ENCODE measurements at places on chromosomes 13 and 19.

DNA sequence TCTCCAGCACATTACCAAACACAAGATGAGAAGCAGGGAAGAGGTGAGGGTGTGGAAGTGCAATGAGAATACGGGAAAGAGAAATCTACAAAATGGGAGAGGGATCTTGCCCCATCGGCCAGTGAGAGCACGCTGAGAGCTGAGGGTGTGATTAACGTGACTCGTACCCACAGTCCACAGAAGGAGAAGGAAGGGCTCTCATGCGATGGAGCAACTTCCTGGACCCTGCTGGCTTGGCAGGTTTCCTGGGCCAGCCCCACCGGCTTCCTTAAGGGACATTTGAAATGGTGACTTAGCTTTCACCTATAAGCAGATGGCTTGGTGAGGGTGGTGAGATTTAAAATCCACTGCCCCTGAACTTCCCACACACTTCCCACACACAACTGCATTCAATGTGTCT, 740.1 kb downstream of the UQCRFS1 start:
- peak; percentile 3 for DNase-seq

DNA sequence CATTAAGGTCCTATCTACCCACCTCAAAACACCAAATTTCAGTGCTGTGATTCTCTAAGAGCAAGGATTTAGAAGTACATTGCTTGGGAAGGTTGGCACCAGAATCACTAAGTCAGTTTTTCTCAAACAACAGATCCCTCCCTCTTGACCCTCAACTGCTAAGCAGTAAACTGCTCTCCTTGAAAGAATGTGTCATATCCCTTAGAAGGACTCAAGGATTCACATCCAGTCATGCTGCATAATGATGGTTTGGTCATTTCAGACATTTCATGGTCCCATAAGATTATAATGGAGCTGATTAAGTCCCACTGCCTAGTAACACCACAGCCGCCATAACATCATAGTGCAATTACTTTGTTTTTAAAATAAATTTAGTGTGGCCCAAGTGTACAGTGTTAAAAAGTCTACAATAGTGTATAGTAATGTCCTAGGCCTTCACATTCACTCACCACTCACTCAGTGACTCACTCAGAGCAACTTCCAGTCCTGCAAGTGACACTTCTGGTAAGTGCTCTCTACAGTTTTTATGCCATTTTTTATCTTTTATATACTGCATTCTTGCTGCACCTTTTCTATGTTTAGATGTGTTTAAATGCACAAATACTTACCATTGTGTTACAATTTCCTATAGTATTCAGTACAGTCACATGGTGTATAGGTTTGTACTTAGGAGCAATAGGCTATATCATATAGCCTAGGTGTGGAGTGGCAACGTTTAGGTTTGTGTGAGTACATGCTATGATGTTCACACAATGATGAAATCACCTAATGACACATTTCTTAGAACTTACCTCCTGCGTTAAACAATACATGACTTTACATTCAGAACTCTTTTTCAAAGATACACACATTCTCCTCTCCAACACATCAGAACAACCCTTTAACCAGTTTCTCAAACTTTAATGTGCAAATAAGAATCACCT, 15.7 kb upstream of the CCDC169 start:
- DNase-seq: peak; percentile 67

- peak; percentile 25 for DNase-seq
These were observed 13.5 kb upstream of the ESD start for GRCh38 chr13:46810440-46810839.

DNA sequence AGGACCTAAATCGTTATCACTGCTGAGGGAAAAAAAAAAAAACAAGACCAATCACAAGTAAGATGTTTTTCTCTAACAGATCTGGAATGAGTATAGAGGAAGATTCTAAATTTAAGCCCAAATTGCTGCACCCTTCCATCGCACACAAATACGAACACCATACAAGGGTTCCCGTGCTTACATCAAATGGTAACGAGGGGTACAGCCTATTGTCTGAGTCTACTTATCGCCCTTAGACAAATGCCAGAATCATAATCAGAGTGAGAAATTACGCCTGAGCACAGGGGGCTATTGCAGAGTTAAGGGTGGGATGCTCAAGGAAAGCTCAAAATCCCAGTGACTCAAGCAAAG, 603 bp downstream of the ZC3H13 start:
- no peak for DNase-seq

DNA sequence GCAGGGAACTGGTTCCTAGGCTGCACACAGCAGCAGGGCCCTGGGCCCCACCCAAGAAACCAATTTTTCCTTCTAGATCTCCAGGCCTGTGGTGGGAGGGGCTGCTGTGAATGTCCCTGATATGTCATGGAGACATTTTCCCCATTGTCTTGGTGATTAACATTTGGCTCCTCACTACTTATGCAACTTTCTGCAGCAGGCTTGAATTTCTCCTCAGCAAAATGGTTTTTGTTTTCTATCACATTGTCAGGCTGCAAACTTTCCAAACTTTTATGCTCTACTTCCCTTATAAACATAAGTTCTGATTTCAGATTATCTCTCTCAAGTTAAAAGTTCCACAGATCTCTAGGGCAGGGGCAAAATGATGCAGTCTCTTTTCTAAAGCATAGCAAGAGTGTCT, 310.2 kb upstream of the PCDH20 start:
- DNase-seq: no peak

- no peak for DNase-seq
These were observed 23.2 kb downstream of the STOML3 start for GRCh38 chr13:38967446-38967845.

DNA sequence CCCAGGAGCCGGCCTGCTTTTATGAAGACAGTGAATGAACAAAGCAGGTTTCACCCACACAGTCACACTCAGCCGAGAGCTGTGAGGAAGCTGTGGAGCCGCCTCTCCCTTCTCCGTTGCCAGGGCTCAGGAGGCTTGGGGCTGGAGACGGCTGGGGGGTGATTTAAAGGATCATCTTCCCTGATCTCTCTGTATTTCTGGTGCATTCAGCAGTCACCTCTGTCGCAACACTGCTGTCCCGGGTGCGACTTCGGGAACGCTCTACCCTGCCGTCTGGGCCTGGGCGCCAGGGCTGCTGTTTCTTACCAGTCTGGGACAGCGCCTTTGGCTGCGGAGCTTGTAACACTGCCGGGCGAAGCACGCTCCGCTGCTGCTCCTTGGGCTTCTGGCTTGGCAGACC, 18.1 kb downstream of the CAPS start:
- DNase-seq: no peak

- no peak for DNase-seq
These were observed 69.4 kb upstream of the KLF12 start for GRCh38 chr13:74203576-74203975.

DNA sequence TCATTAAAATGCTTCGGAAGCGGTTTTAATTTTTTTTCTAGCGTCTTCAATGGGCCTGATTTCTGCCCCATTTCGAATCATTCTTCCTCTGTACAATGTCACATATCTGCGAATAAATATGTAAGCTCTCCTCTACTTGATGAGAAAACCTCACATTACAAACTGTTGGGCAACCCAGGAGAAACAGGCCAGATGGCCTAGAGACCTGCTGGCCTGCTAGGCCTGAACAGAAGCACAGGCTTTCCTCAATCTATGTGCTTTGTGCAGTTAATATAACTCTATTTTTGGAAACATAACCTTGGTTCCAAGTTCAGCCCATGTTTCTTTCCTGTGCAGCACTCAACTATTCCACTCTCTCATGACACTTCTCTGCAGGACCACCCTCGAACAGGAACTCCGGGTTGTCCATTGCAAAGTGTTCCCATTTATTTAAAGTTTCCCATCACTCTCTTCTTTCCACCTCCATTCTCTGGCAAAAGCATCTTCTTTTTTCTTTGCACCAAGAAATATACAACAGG, 42.0 kb downstream of the DCLK1 start:
- no peak for DNase-seq

DNA sequence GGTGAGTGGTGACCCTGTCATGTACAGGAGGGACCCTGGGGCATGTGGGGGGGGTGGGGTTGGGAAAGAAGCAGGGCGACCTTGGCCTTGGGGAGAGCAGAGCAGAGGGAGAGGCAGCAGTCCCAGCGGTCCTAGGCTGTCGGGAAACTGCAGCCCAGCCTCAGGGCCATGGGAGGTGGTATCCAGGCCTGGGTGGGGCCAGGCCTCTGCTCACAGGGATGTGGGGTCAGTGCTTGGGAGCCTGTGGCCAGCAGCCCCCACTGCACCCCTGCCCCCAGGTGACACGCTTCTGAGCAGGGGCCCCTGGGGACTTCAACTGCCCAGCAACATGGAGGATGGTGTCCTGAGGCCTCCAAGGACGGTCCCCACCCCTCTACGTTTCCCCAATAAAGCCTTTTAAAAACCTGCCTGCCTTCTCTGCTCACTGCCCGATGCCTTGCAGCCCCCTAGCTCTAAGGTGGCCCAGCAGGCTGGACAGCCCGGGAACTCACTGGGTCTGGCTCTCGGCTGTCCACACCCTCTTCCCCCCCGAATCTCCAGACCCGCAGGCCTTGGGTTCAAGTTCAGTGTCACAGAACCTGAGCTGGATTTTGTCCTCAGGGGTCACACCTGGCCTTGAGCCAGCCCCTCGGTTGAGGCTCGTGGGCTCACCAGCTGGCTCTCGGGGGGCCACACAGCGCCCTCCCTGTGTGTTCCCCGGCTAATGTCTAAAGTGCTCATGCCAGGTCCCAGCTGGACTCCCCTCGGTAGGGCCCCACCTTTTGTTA, 6.9 kb downstream of the PNKP start:
- no peak for DNase-seq

GRCh38 chr13:67147342-67148133, 82.6 kb downstream of the PCDH9 start:
- peak; percentile 68 for DNase-seq

- DNase-seq: no peak
These were observed 6.4 kb downstream of the CCDC8 start for GRCh38 chr19:46406976-46407375.

GRCh38 chr13:29578300-29579085, 17.0 kb downstream of the SLC7A1 start:
- DNase-seq: no peak

- DNase-seq: no peak
These were observed 766.1 kb upstream of the GPC6 start for GRCh38 chr13:92460479-92460878.

DNA sequence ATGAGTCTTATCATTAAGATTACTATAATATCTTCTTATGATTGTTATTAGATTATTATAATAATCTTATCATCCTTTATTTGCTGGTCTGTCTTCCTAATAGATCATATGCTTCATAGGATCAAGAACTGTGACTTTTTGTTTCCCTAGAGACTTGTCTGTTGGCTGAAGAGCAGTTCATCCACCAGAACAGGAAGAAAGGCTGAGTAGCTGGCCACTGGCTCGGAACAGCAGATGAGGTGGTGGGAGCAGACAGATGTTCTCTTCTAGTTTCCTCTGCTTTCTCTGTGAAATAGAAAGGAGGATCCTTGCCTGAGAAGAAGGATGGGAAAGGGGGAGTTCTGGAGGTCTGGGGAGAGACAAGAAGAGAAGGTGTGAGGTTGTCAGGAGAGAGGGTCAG, 120.0 kb downstream of the CCNA1 start:
- DNase-seq: no peak

DNA sequence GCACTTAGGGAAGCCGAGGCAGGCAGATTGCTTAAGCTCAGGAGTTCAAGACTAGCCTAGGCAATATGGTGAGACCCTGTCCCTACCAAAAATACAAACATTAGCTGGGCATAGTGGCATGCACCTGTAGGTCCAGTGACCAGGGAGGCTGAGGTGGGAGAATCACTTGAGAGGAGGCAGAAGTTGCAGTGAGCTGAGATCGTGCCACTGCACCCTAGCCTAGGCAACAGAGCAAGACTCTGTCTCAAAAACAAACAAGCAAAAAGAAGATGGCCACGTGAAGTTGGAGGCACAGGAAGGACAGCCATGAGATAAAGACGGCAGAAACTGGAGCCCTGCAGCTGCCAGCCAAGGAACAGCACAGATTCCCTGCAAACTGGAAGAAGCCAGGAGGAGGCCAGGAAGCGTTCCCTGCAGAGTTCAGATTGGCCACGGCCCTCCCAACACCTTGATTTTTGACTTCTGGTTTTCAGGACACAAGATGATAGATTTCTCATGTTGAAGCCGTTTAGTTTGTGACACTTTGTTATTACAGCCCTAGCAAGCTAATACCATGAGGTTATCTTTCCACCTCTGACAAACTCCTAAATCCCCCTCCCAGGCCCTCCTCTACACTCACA, 786.7 kb downstream of the UQCRFS1 start:
- DNase-seq: no peak

DNA sequence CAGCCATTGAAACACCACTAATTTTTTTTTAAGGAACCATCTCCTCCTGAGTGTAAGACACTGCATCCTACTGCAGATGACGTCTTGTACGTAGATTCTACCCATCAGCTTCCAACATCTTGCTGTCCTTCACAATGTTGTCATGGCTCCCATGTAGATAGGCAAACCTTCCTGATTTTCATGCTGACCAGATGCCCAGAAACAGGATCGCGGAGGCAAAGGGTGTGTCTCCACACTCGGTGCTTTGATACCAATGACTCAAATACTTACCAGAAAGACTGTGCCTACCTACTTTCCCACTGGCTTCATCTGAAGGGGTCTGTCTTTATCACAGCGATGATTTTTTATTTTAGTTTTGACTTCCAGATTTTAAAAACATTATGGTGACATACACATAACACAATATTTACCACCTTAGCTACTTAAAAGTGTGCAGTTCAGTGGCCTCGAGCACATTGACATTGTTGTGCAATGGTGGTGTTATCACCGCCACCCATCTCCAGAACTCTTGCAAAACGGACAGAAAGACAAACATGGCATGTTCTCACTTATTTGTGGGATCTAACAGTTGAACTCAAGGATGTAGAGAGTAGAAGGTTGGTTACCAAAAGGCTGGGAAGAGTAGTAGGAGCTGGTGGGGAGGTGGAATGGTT, 94.0 kb upstream of the PEG3 start:
- DNase-seq: no peak

GRCh38 chr19:732148-733069, 18.5 kb upstream of the MISP start:
- no peak for DNase-seq

- DNase-seq: peak; percentile 58
These were observed 2.0 kb downstream of the ZBTB7A start for GRCh38 chr19:4064496-4065260.

- DNase-seq: peak; percentile 77
These were observed 198.4 kb upstream of the SLITRK6 start for GRCh38 chr13:85997587-85997986.

DNA sequence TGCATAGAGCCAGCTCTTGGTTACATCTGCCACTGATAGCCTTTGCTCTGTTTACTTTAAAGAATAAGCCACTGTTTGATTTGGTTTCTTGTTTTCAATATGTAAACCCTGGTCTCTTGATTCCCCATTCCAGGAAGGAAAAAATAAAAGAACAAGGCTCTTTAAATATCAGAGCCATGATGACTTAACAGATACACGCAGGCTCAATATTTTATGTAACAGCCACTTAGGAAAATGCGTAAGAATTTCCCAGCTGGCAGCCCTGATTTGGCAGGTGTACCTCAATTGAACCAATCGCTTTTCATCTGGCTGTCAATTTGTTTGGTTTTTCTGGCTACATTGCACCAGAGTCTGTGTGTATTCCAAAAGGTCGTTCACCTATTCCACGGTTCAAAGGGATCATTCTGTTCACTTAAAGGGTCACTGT, 65.6 kb downstream of the IRS2 start:
- DNase-seq: no peak

Data from ELR (cell line).